ENCODE measurements at places on chromosomes 1 and 21.

GRCh38 chr1:85603086-85603880, 22.7 kb downstream of the CCN1 start:
- DNase-seq: no peak

- DNase-seq: no peak
These were observed 324.6 kb upstream of the USP25 start for GRCh38 chr21:15405214-15405613.

DNA sequence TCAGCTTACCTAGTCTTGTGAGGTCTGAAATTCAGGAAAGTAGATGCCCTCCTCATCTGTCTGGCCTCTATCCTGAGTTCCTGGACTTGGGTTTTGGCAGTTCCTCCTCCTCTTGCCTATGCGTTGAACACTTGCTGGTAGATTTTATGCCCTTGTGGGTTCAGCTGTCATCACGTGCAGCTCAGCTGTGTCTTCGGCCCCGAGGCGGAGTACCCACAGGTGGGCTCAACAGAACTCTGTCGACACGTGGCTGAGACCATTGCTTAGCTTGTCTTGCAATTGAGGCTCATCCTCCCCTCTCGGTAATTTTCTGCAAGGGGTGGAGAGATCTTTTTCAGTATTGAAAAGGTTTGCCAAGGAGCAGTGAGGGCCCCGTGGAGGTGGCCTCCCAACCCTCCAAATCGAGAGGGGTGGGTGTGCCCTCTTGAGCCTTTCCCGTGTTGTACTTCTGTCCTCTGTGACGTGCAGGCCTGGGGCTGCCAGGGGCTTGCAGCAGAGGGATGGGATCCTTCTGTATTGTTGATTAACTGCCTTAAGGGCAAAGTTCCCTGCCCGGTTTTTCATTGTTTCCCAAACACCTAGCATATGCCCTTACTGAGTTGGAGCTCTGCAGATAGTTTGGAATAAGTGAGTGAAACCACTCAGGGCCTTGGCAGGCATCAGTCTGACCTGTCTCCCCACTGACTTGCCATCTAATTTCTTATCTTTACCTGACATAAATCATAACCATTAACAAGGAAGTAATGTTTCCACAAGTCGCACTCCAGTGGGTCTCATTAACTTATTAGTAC, 2.9 kb downstream of the CENPS start:
- DNase-seq: no peak

DNA sequence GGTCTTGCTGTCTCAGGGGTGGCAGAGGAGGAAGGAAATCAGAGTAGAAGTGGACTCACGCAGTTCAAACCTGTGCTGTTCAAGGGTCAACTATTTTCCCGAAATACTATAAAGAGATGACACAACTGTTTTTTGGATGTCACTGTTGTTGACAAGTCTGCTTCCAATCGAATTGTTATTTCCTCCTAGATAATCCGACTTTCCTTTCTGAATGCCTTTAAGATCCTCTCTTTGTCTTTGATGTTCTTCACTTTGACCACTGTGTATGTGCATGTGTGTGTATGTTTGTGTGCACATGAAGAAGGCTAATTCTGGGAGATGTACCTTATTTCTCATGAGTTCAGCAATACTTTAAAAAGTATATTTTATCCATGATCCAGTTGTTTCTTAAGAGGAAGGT, 21.6 kb downstream of the PADI4 start:
- DNase-seq: no peak

DNA sequence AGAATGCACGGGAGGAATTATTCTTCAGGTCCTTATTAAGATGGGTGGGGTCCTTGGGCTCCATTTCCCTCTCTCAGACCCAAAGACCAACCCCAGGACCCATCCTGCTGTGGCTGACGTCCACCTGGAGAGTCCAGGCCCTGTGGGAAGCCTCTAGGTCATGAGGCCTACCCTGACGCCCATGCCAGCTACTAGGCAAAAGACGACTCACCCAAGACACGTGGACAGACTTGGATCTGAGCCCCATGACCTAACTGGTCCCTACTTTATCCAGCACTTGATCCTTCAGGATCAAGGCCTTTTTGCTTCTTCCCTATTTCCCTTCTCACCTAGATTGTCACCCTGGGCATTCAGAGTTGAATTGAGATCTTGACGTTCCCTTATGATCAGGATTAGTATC, 56.0 kb upstream of the CASZ1 start:
- no peak for DNase-seq

DNA sequence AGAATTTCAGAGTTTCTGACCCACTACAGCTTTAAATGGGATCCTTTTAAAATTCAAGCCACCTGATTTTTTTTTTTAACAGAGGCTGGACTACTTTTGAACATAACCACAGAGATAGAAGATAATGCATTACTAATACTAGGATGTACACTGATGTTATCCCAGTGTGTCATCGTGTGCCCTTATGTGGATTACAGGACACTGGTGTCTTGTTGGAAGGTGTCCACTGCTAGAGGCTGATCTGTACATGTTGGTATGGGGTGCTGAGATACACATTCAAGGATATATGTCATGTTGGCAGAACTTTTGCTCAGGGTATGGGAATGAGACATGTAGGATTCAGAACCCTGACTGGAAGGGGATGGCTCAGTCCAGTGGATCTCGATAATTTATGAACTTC, 56.3 kb downstream of the INAVA start:
- DNase-seq: no peak

DNA sequence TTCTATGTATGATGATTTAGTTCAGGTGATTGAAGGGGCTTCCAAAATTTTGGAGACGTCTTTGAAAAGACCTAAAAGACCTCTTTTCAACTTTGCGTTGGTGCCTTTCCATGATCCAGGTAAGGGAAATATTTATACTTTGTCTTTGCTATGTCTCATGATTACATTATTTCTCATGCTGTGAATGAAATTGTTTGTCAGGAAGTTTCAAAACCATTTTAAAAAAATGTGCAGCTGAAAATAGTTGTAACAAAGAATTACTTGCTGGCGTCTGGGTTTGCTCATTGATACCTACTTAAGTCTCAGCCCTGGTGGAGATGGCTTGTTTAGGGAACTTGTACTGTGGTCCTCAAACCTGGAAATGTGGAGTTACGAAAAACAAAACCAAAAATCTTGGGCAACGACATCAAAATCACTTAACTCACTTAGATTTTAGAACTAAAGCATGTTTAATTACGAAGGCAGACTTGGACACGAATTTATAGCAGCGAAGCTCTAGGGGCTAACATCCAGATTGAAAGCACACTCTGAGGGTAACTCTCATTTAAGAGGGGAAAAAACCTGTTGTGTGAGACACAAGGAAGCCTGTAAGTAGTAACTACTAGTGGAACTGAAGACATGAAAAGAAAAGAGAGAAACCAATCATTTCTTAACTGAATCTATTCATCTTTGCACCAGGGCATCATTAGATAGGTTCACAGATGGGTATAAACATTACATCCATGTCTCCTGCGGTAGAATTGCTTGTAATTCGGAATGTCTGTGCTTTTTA, 924 bp downstream of the HMCN1 start:
- no peak for DNase-seq

- no peak for DNase-seq
These were observed 6.5 kb downstream of the ZNF644 start for GRCh38 chr1:91015358-91015780.

GRCh38 chr1:230251644-230252191, 174.4 kb downstream of the PGBD5 start:
- DNase-seq: no peak

DNA sequence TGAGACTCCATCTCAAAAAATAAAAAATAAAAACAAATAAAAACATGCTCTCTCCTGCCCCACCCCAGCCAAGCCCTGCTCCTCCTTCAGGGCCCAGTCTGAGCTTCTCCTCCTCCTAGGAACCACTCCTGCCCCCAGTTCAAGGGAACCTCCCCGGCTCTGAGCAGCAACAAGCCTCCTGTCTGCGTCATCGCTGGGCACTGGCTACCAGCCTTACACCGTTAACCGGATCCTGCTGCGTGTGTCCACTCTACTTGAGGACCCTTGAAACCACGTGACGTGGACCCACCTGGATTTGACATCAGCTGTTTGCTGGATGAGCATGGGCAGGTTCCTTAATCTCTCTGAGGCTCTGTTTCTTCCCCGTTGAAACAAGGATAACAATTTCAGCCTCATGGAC, 1.6 kb upstream of the TAS1R2 start:
- no peak for DNase-seq

DNA sequence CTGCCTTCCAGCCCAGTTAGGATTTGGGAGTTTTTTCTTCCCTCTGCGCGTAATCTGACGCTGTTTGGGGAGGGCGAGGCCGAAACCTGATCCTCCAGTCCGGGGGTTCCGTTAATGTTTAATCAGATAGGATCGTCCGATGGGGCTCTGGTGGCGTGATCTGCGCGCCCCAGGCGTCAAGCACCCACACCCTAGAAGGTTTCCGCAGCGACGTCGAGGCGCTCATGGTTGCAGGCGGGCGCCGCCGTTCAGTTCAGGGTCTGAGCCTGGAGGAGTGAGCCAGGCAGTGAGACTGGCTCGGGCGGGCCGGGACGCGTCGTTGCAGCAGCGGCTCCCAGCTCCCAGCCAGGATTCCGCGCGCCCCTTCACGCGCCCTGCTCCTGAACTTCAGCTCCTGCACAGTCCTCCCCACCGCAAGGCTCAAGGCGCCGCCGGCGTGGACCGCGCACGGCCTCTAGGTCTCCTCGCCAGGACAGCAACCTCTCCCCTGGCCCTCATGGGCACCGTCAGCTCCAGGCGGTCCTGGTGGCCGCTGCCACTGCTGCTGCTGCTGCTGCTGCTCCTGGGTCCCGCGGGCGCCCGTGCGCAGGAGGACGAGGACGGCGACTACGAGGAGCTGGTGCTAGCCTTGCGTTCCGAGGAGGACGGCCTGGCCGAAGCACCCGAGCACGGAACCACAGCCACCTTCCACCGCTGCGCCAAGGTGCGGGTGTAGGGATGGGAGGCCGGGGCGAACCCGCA, at the start of gene PCSK9:
TSS of gene PCSK9 (plus strand) at position 207 of the 741 bp plus-strand sequence. CDS start at position 497, 290 bp downstream.
- DNase-seq: no peak

GRCh38 chr21:36676039-36676950, 22.6 kb upstream of the SIM2 start:
- DNase-seq: no peak

GRCh38 chr1:66033781-66034180, 241.1 kb downstream of the PDE4B start:
- no peak for DNase-seq

GRCh38 chr21:33761441-33762036, 119.2 kb downstream of the ITSN1 start:
- DNase-seq: no peak

GRCh38 chr1:22674410-22674749, 21.3 kb downstream of the C1QB start:
- DNase-seq: no peak

- no peak for DNase-seq
These were observed 496.9 kb upstream of the CAMK1G start for GRCh38 chr1:209086486-209087192.

DNA sequence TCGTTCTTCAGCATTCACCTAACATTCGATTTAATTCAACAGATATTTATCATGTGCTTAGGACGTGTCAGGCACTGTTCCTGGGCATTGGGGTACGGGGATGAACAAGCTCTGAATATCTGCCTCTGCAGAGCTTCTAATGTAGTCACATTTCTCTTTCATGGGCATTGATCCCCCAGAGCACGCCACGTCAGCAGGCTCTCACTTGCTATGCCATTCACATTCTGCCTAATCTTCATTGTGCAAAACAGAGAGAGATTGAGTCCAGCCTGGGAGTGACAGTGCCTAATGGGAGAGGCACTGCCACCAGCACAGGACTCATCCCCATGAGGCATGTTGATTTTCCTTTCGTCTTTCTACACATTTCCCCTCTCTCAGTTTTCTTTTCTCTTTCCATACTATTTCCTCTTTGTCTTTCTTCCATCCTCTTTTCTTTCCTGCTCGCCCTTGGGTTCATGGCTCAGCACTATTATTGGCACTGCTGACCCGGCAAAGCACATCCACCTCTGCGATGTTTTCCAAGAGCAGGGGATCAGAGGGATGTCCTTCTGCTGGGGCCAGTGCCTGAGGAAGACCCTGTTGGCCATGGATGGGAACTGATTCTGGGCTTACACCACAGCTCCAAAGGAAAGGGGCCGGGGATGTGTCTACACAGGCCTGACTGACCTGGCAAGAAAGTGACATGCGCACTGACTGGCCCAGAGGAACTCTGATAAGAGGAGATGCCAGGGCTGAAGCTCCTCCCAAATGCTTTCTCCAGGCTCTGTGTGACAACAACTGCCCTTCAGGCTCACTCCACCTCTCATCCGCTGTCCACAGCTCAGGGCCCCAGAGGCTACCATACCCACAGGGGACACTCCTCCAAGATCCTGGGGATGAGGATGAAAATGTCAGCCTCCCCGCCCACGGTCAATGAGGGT, 195.9 kb downstream of the TOMM20 start:
- DNase-seq: no peak

GRCh38 chr1:37614105-37614504, 18.4 kb upstream of the GNL2 start:
- DNase-seq: no peak

DNA sequence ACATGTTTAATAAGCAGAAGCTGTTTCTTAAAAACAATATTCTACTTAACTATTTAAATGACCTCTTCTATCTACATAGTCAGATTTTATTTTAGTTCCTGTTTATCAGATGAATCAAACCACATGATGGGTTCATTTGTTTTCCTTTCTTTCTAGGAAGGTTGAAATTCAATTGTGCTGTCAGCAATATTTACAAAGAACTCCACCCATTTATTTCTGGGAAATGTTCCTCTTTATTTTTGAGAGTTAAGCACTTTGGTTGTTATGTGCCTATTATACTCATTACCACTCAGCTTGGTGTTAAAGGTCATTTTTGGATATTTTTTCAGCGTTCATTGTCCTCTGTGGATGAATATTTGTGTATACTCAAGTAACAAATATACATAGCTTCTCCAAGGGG, 84.9 kb downstream of the C4BPA start:
- no peak for DNase-seq

GRCh38 chr1:26364956-26365355, 7.6 kb downstream of the ZNF683 start:
- DNase-seq: no peak

- no peak for DNase-seq
These were observed 11.5 kb upstream of the ZNF683 start for GRCh38 chr1:26384076-26384475.

- no peak for DNase-seq
These were observed 207.7 kb upstream of the KAZN start for GRCh38 chr1:14390816-14391215.

DNA sequence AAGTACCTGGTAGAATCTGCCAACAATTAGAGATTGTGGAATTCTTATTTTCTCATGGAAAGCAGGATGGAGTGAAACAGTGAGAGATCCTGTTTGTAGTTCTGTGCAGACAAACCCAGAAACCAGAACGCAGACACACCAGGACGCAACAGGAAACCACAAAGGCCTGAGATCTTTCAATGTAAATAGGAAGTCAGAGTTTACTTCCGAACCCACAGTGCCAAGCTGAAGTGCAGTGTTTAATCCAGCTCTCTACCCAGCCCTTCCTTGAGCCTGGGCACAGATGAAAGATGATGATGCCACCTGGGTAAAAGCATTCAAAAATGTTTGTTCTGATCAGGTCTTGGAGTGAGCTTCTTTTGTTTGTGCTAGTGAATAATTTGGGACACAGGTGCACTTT, 244.2 kb upstream of the HOOK1 start:
- peak; percentile 8 for DNase-seq
